Effector CD4-positive, alpha-beta T cell (primary cell): ENCODE measurements at places on chromosomes 11 and 22.

- no peak for DNase-seq
These were observed 142.8 kb downstream of the COMMD9 start for GRCh38 chr11:36146437-36146836.

- DNase-seq, result peak; percentile 1
These were observed 81.4 kb downstream of the CDKN1C start for GRCh38 chr11:2804189-2804588.

GRCh38 chr11:105153392-105153791 is 13.8 kb upstream of the CARD18 start:
- DNase-seq, result no peak

GRCh38 chr11:30879322-30880005 is 293.3 kb upstream of the MPPED2 start:
- no peak for DNase-seq

- no peak for DNase-seq
These were observed 1.4 kb downstream of the PACSIN3 start for GRCh38 chr11:47184711-47185304.

DNA sequence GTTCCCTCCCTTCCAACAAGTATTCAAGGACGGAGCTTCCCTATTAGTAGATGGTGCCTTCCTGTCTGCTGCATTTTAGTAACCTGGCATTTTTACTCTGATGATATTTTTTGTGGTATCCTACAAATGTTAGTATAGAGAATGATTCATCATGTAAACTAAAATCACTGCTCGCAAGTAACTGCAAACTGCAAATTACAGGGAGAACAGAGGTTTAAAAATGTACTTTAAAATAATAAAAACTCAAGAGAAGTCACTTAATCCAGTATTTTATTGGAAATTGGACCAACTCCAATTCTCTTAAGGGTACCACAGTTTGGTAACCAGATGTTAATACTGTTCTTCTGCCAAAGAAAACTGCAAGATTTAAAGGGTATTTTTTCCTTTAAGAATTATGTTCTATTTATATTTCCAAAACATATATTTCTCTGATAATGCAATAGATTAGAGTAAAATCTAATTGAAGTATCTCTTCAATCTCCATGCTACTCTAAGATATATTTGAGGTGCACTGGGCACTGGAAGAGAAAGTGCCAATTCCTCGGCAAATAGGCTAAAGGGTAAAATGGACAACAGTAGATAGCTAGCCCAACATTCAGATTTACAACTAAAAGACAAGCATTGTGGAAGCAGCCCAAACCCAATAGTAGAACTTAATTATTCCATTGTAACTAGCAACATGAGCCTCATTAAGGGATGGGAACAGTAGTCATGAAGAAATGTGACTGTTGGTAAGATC is 298.0 kb downstream of the TTC28 start:
- no peak for DNase-seq

DNA sequence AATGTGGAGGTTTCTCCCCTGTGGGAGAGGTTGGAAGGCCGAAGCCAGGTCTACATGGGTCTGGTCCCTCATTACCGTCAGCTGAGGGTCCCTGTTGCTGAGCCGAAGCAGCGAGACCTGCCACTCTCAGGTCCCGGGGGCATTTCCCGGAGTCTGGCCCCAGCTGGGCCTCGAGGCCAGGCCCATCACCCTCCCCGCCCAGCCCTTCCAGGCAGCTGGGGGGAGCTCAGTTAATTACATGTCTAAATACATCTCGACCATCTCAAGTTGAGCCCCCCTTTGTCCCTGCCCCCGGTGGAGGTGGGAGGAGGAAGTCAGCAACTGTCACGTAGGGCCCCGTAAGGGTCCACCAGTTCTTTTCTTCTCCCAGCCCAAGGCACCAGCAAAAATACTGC is 3.6 kb downstream of the CDKN1C start:
- no peak for DNase-seq

DNA sequence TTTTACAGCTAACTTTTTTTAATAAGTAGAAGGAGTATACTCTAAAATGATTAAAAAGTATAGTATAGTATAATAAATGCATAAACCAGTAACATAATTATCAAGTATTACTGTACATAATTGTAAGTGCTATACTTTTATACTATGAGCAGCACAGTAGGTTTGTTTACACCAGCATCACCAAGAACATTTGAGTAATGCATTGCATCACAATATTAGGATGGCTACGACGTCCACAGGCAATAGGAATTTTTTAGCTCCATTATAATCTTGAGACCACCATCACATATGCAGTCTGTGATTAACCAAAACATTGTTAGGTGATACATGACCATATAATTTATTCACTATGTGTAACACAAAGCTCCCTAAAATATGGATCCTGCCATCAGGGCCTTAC is 20.4 kb downstream of the RNF141 start:
- no peak for DNase-seq

- no peak for DNase-seq
These were observed 20.4 kb downstream of the FAM168A start for GRCh38 chr11:73577496-73577917.

DNA sequence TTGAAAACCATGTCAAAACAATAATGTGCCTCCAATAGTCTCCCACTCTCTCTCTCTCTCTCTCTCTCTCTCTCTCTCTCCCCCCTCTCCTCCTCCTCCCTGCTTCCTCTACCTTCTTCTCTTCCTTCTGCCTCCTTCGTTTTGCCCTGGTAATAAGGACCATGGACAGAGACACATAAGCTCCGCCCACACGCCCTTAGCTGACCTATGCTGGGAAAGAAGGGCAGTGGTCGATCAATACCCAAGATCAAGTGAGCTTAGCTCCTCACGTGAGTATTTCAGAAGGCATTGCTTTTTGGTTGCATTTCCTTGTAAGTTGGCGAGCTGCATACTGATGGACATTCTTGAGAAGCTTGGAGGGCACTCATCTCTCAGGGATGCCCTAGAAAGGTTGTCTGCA is 194.8 kb downstream of the MIAT start:
- no peak for DNase-seq

DNA sequence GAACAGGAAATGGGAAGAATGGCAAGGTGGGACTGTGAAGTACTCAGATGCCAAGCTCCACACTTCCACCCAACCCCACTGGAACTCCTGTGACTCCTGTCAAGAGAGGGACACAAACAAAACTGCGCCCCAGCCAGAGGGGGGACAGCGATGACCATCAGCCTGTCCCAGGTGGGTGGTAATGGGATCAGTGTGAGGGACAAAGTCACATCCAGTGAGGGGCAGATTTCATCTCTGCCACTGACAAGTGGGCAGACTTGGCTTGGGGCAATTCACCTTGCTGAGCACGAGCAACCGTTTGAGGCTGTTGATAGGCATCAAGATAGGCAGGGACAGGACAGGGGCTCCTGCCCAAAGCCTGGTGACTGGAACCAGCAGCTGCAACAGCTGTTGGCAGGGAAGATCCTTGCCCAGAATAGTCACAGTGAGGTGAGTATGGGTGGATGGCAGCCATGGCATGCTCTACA is 105.4 kb upstream of the PITPNB start:
- no peak for DNase-seq

DNA sequence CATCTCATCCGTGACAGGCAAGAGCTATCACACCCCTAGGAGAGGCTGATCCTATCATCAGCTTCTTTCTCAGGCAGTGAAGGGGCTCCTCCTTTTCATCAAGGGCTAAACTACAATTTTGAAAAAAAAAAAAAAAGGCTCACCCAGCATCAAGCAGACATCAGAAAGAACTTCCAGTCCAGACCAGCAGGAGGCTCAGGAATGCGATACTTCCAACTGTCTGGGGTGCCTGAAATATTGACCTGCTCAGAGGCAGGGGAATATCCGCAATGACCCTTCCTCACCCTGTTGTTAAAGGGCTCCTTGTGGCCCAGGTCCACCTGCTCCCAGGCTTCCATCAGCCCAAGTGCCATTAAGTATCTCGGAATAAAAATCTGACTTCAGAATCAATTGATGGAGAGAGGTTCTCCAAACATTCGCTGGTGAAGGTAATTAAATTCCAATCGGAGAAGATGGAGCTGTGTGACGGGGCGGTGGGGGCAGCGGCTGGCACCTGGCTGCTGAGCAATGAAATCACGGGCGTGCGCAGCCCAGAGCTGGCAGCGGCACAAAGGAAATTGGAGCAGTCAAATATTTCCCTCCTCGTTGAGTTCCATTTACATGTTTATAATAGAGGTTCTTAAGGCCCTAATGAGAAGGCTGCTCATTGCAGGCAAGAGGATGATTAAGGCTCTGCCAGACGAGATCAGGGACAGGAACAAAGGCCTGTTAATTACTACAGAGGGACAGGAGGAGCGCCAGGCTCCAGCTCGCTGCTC is 69.0 kb upstream of the THY1 start:
- no peak for DNase-seq

DNA sequence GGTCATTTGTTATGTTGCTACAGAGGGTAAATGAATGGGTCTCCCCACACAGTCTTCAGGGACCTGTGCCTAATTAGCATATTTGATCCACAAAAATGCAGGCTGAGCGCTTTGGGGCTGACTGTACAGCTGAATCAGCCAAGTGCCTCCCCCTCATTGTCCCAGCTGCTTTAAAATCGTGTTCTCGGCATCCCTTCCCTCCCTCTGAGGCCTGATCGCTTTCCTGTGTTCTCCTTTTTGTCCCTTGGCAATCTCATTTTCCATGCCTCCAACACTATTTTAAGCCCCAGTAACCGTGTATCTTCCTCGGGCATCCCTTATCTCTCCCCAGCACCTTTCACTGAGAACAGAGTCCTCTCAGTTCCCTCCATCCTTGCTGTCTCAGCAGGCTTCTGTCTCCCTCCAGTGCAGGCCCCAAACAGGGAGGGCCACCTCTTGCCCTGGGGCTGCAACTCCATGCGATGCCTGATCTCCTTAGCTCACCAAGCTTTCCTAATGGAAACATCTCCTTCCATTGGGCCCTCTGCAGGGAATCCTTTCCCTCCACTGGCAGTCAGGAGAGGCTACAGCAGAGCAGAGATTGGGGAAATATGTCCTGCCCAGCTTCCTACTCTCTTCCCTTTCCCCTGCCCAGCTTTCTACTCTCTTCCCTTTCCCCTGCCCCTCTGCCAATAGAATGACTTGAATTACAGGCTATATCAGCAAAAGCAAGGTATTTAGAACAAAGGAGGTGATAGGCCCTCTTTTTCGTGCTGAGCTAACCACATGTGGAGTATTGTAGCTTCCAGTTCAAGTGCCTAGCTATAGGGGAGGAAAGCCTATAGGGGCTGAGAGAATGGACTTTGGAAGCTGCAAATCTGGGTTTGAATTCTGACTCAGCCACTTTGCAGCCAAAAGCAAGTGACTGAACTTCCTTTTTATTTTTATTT is 13.8 kb downstream of the UQCR10 start:
- no peak for DNase-seq

DNA sequence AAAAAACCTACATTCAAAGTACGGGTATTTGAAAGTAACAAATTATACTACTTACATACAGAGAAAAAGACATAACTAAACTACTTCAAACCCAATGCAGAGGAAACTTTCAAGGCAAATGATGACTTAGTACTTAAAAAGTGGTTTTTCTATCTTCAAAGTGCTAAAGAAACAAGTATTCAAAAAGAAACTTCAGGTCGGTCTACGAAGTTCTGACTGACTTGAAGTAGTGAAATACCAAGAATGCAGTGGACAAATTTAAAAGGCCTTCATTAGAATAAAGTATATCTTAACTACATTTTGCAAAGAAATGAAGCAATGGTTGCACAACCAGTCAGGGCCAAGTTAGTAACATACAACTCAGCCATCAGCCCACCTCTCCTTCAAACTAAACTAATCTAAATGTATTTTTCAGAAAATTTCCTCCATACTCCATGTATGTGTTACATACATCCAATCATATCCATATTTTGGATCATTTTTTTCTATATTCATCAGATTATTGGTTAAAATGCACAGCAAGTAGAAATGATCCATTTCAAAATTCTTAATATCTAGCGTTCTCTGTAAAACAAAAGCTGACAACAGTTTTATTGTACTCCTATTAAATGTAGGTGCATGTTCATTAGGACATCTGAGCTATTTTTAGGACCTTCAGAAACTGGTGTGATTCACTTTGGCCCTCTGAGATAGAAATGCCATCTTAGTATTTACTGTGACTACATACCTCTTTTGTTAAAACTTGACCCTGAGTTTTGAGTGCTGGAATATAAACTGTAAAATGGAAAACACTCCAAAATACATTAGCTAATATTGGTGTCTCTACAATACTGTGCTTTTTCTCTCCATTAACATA is 49.9 kb downstream of the BIRC2 start:
- DNase-seq, result no peak

DNA sequence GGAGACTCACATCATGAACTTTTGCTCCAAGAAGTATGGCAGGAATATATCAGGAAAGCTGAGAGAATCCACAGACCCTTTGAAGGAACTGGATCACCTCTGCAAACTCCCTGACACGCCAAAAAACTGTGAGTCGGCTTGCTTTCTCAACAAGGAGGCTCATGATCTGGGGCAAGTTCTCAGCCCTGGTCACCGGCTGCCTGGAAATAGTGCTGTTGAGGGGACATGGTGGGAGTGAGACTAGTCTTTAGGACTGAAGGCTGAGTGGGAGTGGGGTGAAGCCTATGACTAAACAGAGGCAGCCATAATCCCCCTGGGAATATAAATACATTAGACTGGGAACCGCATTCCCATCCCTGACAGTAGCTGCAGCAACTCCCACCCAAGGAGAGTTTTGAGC is 8.4 kb upstream of the MMP7 start:
- no peak for DNase-seq

DNA sequence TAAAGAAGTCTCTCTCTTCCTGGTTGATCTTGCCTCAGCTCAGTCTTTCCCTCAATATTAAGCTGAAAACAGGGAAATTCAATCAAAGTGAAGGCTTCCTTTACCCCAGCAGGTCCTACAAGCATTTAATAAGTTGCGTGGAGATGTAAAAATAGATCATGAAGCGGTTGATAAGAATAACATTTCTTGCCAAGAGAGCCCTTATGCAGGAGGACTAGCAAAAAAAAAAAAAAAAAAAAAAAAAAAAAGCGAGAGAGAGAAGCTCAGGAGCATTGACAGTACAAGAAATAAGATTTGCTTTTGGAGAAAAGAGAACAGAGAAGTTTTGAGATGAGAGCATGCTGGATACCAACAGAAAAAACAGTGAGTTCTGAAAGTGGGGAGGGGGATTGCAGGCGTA is 112.2 kb upstream of the CLMP start:
- DNase-seq, result no peak
